A549 (cell line): ENCODE measurements at places on chromosomes 5 and 9. TPM values are rescaled to one million over a fixed set of nuclear protein-coding genes. Genes with fewer than 3 reads are reported as not detected.

DNA sequence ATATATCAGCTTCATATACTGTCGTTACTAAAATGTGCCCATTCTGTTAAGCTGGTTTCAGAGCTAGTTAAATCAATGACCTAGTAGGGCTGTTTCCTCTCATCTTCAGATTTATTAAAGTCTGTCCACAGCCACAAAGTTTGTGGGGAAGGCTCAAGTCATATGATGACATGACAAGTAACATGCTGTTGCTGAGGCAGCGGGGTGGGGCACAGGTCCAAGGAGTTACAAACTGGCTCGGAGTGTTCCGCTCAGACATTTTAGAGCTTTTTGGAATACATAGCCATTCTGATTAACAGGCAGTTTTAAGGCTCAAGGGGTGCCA is 2.7 kb upstream of the ANP32B start:
- no peak for DNase-seq

Gene NPR3
- 16.4 to 18.0 TPM (median 18.0 TPM) in 3 replicates for polyA plus RNA-seq

DNA sequence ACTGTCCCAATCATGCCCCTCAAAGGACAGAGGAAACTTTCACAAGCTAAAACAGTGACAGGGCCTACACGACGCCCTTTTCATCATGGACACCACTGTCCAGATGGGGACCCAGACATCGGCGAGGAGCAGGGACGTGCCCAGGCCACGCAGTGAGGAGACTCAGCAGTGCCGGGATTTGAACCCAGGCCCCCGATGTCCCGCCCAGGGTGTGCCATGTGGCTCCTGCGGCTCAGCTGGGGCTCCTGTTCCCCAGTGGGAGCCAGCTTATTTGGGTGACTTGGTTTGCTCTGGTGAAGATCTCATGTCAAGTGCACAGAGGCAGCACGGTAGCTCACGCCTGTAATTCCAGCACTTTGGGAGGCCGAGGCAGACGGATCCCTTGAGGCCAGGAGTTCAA is 82.2 kb downstream of the STK10 start:
- DNase-seq = no peak

Gene MARCOL
- polyA plus RNA-seq = 0.06 to 0.14 TPM (median 0.11 TPM) in 3 replicates

DNA sequence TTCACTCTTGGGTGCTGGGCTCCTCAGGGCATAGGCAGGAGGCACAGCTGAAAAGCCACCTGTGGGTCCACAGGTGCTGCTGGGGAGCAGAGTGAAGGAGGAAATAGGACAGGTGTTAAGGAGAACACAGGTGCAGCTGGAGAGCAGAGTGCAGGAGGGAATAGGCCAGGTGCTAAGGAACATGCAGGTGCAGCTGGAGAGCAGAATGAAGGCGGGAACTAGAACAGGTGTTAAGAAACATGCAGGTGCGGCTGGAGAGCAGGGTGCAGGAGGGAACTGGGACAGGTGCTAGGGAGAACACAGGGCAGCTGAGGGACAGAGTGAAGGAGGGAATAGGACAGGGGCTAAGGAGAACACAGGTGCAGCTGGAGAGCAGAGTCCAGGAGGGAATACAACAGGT is 43.8 kb upstream of the PLEKHG4B start:
- no peak for DNase-seq

GRCh38 chr9:14298601-14299022 is 15.3 kb downstream of the NFIB start:
- DNase-seq = no peak

Gene FBXW11
- polyA plus RNA-seq = 37.8 to 40.3 TPM (median 39.3 TPM) in 3 replicates

DNA sequence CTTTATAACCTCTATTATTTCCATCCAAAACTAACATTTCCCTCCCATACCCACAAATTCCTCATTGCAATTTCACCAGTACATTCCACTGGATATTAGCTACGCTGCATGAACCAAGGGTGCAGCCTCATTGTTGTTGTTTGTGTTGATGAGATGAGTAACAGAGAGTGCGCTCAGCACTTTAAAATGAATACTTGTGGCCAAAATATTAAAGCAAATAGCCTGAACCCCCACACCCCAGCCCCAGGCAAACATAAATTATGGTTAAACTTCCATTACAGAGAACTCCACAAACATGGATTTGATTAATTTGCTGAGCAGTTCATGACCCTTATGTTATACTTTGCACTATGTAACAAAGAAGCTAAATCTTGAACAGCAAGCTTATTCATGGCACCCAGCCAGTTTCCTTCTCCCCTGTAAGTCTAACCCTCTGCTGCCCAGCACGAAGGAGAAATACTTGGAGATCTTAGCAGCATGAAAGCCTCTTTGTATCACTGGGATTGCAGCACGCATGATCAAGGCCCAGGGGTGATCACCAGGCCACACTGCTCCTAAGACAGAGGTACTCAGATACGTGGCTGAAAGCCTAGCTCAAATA is 205.0 kb downstream of the DOCK8 start:
- DNase-seq = peak; percentile 18

Gene CATSPER3
- polyA plus RNA-seq = 0.22 to 0.62 TPM (median 0.41 TPM) in 3 replicates

DNA sequence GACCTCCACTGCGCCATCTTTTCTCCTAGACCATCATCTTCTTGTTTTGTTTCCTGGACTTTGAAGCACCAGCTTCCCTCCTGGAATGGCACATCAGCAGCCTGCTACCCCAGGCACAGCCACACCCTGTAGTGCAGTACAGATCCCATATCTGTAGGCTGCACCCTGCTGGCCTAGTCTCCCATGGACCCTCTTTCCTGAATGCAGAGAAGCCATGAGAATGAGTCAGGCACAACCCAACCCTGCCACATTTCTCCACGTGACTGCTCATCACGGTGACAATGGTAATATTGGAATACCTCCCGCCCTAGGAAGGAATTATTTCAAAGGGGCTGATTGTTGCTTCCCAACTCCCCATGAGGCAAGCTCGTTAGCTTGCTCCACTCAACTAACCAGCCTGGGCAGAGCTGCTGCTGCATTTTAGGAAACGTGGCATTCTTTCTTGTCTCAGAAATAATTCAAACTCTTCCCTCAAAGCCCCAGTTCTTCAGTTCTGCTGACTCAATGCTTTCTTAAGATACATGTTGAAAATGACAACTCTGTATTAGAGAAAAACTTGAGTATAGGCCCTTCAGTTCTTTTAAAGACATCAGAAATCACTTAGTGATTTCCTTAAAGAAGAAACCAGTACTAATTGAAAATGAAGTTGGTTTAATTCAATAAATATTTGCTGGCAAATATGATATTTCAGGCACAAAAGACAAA is 328.1 kb downstream of the MLLT3 start:
- DNase-seq = no peak

- no peak for DNase-seq
These were observed 45.3 kb upstream of the NCS1 start for GRCh38 chr9:130126721-130127433.

GRCh38 chr9:116287721-116288120 is 134.1 kb downstream of the PAPPA start:
- no peak for DNase-seq

Gene PCDHA9
- polyA plus RNA-seq = 0.01 TPM in 1 of 3 replicates, not detected in the others

GRCh38 chr5:180525399-180525798 is 31.2 kb downstream of the CNOT6 start:
- no peak for DNase-seq

Gene ENTPD8
- polyA plus RNA-seq = 0.21 to 0.41 TPM (median 0.36 TPM) in 3 replicates

DNA sequence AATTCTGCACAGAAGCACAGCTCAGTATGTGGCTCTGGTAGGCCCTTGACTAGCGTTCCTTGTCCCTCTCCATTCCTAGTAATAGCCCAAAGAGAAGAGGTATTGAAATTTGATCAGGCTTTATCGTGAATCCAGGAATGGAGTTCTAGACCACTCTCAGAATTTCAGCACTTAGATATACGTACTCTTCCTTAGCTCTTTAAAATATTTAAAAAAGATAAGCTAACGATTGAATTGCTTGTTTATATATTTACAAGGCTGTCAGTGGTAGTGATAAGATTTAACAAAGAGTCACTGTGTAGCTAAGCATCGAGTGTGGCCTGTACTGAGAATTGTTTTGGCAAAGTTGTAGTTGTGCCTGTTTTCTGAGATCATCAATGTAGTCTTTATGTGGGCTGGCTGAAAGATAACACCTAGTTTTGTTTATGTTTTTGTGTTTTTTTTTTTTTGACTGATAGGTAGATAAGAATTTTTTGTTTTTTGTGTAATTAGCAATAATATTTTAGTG is 2.5 kb downstream of the KIAA1958 start:
- DNase-seq = no peak

Gene FST
- polyA plus RNA-seq = 2.0 to 3.8 TPM (median 2.6 TPM) in 3 replicates
